ENCODE measurements at places on chromosomes 4 and X.

DNA sequence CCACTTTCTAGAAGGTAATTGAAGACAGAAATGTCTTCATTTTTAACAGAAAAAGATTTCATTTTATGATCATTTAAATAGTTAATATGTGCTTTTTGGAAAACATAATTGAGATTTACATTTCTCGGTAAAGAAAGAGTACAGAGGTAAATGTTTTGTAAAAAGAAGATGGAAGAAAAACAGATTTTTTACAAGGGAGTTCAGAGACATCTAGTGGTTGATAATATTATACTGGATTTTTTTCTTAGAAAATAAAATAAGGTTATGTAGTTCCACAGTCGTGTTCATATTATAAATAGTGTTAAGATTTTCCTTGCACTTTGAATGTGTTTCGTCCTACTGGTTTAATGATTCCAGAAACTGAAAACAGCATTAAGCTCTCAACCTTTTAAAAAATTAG lies 60.6 kb downstream of the SMARCA1 start:
- peak; percentile 1 for DNase-seq

GRCh38 chr4:166121897-166122296 lies 248.9 kb downstream of the TLL1 start:
- DNase-seq = no peak

DNA sequence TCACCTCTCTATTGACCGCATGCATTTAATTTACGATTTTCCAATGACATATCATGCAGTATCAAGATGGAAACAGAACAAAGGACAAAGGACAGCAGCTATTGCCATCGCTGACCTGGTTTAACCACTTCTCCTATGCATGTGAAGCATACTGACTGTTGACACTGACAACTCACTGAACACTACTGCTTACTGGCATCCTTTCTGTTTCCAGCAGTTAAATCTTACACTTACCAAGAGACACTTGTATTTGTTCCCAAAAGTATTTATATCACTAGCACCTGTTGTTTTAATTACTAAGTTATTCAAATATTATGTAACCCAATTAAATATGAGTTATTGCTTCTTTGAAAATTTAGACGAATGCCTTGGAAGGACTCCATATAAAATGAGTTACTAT lies 176.7 kb downstream of the PDGFC start:
- DNase-seq = no peak

- no peak for DNase-seq
Measured at GRCh38 chr4:163815776-163816175, 321.3 kb downstream of the TMA16 start.

- no peak for DNase-seq
Measured at GRCh38 chr4:24278693-24279092, 305.7 kb downstream of the DHX15 start.

DNA sequence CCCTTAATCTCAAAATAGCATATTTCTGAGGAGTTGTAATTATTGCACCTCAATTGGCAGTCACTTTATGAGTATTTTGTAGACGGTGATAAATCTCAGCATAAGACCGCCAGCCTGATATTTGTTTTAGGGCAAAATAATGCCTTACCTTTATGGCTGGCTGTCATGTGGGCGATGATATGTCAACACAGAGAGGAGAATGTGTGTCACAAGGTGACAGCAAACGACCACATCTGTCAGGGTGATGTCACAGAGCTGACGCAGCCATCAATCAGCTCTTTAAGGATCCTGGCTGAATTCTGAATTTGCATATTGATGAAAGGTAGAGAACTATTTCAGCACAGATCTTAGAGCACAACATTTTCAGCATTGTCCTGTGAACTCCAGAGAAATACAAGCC lies 209.7 kb downstream of the CEP135 start:
- no peak for DNase-seq

DNA sequence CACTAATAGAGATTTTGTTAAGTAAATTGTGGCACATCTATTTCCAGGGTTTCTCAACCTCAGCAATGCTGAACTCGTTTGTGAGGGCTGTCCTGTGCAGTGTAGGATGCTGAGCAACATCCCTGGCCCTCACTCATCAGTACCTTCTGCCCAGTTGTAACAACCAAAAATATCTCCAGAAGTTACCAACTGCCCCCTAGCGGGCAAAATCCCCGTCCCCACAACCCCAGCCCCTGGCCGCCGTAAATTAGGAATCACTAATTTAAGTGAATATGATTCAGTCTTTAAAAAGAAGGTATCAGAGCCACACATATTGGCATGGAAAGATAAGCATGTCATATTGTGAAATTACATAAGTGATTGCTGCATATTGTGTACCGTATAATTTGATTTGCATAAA lies 123.4 kb downstream of the ASB9 start:
- no peak for DNase-seq

GRCh38 chr4:28548136-28548535 lies 1687.5 kb downstream of the STIM2 start:
- no peak for DNase-seq

All from NCI-H1105 treated with DMSO at 0.1 percent for 48 hours (cell line).